ENCODE measurements at places on chromosomes 16 and 17.

DNA sequence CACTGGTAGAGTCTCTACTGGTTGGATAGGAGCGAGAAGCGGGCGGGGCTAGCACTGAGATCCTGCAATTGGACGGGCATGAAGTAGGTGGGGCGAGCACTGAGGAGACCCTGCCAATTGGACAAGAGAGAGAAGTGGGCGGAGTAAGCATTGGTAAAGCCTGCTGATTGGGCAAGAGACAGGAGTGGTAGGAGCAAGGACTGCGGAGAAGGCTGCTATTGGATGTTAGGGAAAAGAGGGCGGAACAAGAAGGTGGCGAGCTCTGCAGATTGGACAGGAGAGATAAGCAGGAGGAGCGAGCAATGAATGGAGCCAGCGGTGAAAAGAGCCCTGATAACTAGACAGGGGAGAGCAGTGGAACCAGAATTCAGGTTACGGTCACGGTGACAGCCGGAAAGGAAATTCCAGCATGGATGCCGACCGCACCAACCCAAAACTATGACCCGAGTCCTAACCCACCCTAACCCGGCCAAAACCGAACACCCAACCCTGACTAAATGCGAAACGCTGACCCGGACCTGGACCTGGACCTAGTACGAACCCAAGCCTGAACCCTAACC lies 4.8 kb downstream of the SCGB1C2 start:
- peak; percentile 74 for DNase-seq

- DNase-seq: peak; percentile 3
Observed at GRCh38 chr16:82603784-82604411, 22.9 kb upstream of the CDH13 start.

DNA sequence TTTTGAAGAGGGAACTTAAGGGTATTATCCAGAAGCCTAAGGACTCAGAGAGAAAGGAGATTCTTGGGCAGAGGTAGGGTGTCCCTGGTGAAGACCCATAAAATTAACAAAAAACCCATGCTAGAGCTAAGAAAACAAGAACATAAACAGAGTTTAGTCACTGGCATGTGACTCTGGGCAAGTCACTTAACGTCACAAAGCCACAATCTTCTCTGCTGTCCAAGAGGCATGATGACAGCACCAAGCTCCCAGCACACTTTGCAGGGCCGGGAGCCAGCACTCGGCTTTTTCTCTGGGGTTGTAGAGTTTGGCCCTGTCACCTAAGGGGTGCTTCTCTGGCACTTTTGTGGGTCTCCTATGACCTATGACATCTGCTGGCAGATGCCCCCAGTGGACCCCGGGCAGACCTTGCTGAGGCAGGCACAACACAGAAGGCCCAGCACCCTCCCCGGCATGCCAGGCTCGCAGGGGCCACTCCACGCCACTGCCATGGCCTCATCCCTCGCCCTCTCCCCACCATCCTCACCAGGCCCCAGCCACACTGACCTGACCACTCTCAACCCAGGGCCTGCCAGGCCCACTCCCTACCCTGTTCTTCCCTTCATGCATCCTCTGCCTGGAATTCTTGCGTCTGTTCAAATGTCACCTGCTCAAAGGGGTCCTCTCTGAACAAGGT lies 69.8 kb downstream of the DYNLRB2 start:
- no peak for DNase-seq

- no peak for DNase-seq
Observed at GRCh38 chr16:58882292-58882691, 148.2 kb upstream of the GOT2 start.

GRCh38 chr16:13157082-13157481 lies 255.7 kb downstream of the SHISA9 start:
- DNase-seq: no peak

DNA sequence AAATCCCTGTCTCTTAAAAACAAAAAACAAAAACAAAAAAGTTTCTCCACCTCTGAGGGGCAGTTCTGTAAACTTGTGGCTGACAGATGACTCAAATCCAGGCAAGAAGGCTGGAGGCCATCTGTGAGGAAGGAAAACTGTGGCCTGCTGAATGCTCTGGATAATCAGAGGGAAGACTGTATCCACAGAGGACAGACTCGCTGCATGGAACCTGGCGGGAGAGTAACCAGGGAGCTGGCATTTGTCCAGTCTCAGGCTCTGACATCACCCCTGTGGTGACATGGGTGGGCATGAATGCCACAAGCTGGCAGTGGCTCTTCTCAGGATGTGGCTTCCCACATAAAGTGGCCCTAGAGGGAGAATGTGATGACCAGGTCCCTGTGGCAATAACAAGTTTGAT lies 2.8 kb upstream of the KSR1 start:
- no peak for DNase-seq

DNA sequence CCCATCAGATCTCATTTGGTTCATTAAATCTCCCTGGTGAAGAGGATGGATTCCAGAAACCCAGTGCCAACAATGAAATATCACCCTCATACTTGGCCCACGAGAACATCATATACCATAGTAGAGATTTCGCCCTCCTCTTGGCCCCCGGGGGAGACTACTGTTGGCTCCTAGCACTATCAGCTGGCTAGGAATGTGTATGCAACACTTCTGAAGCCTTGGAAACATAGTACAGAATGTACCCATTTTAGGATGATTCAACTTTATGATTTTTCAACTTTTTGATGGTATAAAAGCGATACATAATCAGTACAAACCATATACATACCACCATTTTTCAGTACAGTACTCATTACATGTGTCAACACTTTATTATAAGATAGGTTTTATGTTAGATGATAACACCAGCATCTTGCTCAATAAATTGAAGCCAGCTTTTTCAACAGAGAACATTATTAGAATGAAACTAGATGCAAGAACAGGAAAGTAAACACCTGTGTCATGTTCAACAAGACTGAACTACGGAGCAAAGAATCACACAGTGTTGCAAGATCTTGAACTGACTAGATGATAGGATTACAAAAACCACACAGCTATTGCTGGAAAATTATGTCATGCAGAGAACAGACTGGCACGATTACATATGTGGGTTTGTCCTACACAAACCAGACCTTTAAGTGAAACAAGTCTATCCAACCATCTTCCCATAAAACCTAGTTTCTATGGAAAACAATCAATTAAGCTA lies 17.2 kb downstream of the RSL1D1 start:
- no peak for DNase-seq

- no peak for DNase-seq
Observed at GRCh38 chr16:56800355-56800754, 64.7 kb upstream of the SLC12A3 start.

GRCh38 chr17:42577140-42577531 lies 393 bp downstream of the PSMC3IP start:
- peak; percentile 34 for DNase-seq

DNA sequence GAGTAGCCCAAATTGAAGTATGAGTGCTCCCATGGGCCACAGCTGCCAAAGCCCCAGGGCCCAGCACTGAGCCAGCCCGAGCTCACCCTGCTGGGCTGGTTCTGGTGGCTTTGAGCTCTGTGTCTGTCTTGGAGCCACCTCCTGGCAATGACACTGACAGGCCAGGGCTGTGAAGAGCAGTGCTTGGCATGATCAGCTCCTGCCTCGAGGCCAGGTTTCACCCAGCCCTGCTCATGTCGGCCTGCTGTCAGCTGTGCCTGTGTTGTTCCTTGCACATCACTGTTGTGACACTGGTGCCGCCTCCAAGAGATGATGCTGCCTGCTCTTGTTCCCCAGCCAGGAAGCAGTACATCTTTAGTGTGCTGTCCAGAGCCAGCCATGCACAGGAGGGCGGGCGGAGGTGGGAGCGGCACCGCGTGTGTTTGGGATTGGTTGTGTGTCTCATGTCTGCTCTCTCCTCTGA lies 26.0 kb downstream of the PLD6 start:
- no peak for DNase-seq

GRCh38 chr16:14628806-14629611 lies 1.1 kb downstream of the PARN start:
- DNase-seq: no peak

DNA sequence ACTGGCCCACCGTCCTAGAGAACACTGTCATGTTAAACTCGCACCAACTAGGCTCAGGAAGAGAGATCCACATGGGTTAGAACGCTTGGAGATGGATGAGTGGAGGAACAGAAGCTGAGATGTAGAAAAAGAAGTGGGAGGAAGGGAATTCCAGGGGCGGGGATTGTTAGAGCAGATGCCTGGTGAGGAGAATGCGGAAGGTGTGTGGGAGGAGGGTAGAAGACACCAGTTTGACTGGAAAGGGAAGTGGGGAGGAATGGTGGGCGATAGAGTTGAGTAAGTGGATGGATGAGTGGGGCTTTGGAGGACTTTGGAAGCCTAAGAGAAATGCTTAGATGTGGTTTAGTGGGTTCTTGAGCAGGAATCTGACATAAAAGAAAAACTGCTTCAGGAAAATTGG lies 37.4 kb downstream of the DHX38 start:
- DNase-seq: no peak

DNA sequence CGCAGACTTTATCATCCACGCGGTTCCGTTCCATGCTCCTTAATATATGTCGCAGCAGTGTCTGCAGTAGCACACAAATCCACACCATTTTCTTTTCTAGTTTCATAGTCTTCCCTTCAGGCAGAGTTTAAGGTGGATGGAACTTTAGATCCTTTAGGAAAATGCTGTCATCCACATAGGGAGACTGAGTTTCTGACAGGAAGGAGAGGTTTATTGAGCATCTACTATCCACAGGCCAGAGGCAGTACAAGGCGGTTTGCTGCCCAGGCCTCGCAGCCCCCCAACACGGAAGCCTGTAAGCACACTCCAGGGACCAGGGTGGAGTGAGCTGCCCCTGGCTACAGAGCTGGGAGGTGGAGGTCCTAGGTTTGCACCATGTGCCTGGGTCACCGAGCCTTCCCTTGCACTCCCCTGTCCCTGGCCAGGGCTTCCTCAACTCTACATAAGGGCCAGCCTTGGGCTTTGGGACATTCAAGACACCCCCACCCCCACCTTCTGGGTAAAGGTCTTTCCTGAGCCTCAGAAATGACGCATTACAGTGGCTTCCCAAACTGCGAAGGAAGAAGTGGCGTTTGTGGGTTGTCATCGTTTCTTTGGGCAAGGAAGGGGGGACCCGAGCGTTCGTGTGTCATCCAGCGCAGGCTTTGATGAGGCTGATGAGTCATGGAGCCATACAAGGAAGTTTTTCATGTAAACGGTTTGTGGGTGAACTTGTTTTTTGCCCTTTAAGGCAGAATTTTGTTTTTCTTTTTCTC lies 146.5 kb upstream of the PLCG2 start:
- peak; percentile 87 for DNase-seq

GRCh38 chr16:19696961-19697360 lies 21.1 kb downstream of the KNOP1 start:
- no peak for DNase-seq

- DNase-seq: no peak
Observed at GRCh38 chr16:73526011-73526804, 478.3 kb upstream of the ZFHX3 start.

GRCh38 chr16:22665048-22665797 lies 148.7 kb upstream of the HS3ST2 start:
- DNase-seq: no peak

DNA sequence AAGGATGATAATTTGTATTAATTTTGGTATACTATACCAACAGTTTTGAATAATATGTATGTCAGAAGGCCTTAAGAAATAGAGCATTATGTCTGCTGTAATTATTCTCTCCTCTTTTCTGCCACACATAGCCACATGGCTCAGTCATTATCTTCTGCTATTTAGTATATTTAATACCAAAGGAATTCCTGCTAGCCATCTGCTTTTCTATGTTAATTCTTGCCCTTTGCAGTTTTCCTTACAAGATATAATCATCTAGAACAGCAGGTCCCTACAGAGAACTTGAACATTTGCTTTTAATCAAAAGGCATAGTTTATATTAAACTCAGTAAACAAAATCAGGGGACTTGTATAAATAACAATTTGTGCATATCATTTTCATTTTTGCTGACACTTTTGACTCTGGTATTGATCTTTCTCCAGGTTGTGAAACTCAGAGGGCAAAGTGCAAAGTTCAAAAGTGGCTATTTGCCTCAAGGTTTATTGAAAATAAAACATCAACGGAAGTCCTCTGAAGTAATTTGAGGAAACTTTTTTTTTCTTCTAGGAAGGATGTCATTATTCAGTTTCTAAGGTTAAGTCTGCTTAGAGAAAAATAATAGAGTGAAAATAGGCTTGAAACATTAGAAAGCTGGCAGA lies 702.0 kb downstream of the KCNJ2 start:
- DNase-seq: no peak

DNA sequence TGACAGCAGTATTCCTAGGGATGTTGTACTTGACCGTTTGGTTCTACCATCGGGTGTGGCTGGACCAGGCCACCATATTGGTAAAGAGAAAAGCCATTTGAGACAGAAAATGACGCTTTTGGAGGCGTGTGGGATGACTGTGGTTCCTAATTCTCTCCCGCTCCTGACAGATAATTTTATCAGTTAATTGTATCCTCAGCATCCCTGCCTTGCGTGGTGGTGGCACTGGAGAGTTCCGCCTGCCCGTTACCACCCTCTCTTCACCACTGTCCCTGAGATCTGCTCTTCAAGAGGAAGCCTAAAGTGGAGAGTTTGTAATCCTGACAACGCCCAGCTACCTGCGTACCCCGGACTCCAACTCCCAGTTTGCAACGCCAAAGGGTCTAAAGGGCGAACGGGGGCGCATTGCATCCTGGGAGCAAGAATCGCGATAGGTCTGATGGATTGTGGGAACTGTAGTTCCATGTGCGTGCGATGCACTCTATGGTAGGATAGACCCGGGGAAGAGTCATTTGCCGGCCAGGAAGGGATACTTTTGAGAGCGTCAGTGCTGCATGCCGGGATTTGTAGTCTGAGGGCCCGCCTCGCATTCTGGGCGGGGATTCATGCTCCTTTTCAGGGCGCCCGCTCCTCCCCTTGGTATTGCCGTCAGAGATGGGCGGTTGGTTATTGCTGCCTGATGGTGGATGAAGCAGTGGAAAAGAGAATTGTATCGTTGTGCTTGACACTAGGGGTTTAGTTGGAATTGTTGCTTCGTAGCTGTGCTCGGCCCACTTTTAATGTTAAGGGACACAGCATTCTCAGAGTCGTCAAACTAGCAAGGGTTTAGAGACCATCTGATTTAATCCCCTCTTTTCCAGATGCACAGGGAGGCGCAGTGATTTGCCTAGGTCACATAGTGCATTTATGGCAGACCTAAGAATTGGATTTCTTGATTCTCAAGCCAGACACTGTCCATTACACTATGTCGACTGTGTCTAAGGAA lies 965 bp upstream of the PHF12 start:
- DNase-seq: peak; percentile 100

DNA sequence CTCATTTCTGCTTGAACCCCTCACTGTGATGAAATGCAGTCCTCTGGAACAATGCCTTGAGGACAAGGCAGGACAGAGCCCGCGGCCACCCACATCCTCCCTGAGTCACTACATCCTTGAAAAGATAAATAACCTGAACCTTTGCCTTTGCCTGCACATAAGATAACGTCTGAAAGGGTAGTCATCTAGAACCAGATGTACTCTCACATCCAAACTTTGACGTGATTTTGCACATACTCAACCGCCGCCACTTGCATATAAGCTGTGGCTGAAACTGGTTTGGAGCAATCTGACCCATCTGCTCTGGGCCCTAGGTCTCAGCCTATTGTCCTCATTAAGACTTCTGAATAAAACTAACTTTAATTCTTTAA lies 252.1 kb downstream of the PHKB start:
- peak; percentile 20 for DNase-seq

- DNase-seq: no peak
Observed at GRCh38 chr16:74249254-74249653, 47.4 kb upstream of the PSMD7 start.

- no peak for DNase-seq
Observed at GRCh38 chr17:57352665-57353175, 96.4 kb downstream of the MSI2 start.

All from Jurkat, Clone E6-1 (cell line).